Activated CD4-positive, alpha-beta T cell treated with anti-CD3 and anti-CD28 coated beads, Interleukin-10, Interleukin-2, amounts not matched to agents 100 ng/mL and 50 ng/mL, durations not matched to agents 16 hours and 8 hours (primary cell): ENCODE measurements at places on chromosomes 2 and 18.

DNA sequence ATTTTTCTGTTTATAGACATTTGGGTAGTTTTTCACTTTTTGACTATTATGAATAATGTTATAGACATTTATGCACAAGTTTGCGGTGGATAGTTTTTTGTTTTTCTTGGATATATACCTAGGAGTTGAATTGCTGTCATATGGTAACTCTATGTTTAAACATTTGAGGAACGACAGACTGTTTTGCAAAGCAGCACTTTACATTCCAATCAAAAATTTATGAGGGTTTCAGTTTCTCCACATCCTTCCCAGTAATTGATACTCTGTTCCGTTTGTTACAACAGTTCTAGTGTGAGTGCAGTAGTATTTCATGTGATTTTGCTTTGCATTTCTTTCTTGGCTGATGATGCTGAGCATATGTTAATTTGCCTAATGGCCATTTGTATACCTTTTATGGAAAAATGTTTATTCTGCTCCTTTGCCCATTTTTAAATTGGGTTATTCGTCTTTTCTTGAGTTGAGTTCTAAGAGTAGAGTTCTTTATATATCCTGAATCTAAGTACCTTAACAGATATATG, 617.3 kb upstream of the LRATD1 start:
- DNase-seq = no peak

DNA sequence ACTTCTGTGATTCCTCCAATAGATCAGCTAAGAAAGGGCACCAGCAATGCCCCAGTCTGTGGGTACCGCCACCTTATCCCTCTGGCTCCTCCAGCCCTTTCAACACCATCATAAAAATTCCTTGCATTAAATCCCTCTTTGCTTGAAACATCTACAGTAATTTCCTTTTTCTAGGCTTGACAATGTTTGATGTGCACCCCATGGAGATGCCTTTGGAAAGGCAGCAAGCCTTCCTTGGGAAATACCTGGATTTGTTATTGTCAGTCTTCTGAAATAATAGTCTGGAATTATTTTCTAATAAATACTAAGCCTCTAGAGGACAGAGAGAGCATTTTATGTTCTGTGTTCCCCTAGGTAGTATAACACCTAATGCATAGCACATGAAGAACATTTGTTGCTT, 46.1 kb downstream of the NCKAP5 start:
- no peak for DNase-seq

DNA sequence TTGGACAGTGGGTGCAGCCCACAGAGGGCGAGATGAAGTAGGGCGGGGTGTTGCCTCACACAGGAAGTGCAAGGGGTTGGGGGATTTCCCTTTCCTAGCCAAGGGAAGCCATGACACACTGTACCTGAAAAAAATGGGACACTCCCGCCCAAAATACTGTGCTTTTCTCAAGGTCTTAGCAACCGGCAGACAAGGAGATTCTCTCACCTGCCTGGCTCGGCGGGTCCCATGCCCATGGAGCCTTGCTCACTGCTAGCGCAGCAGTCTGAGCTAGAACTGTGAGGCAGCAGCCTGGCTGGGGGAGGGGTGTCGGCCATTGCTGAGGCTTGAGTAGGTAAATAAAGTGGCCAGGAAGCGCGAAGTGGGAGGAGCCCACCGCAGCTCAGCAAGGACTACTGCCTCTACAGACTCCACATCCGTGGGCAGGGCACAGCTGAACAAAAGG, 244.7 kb downstream of the NBAS start:
- peak; percentile 46 for DNase-seq

DNA sequence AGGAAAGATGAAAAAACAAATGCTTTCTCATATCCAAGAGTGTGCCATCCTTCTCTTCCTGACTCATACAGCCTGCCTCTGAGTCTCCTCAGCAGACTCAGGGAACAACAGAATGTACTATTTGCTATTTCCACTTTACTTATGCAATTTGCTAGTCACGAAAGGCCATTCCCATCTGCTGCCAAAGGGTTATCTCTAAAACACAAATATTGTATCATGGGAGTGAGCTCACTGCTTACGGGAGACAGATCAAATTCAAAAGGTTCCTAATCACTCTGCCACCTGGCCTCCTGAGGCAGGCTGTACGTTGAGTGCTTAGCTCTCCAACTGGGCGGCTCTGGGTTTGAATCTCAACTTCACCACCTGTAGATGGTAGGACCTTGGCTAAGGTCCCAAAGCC, 92.0 kb downstream of the GAREM1 start:
- no peak for DNase-seq

GRCh38 chr2:129347486-129348217, 631.8 kb upstream of the RAB6C start:
- DNase-seq = no peak

GRCh38 chr2:80363791-80364349, 59.3 kb upstream of the LRRTM1 start:
- DNase-seq = no peak

- DNase-seq = no peak
Observed at GRCh38 chr2:182103526-182103925, 117.9 kb downstream of the PPP1R1C start.

- DNase-seq = no peak
Observed at GRCh38 chr2:203019142-203019541, 4.5 kb downstream of the NBEAL1 start.

- no peak for DNase-seq
Observed at GRCh38 chr18:72436401-72436800, 107.7 kb downstream of the CBLN2 start.

GRCh38 chr2:62787386-62787785, 81.9 kb downstream of the EHBP1 start:
- peak; percentile 40 for DNase-seq

DNA sequence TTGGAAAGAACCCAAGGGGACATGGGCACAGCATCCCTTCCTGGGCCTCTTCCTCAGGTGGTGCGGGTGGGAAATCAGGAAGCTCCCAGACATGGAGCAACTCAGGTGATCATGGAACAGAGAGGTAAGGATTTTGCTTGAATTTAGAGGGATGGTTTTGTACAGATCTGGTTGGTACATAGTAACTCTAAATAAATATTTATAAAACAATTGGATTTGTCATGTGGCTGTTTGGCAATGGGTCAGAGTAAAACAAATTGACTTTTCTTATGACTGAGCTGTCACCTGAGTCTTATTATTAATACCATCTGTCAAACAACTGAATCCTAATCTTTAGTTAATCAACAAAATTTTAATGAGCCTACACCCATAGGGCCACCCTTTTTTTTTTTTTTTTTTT, 19.4 kb upstream of the TMEM178A start:
- DNase-seq = no peak

- no peak for DNase-seq
Observed at GRCh38 chr2:217149087-217149660, 289.3 kb upstream of the TNP1 start.

DNA sequence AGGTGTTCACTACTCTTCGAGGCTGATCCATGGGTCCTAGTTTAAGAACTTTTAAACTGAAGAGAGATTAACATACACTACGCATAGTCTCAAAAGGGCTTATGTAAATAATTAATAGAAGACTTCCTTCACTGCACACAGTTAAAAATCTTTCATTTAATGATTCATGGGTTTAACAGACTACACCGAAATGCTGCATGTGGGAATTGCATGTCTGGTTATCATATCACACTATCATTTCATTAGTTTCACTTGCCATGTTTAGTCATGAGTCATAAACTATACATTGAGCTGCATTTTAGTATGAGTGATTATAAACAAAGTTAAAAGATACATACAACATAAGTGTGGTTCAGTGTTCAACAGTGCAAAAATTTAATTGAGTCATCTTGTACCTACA, 31.2 kb downstream of the GLS start:
- peak; percentile 75 for DNase-seq

GRCh38 chr2:98245491-98245890, 100.8 kb upstream of the CNGA3 start:
- no peak for DNase-seq

DNA sequence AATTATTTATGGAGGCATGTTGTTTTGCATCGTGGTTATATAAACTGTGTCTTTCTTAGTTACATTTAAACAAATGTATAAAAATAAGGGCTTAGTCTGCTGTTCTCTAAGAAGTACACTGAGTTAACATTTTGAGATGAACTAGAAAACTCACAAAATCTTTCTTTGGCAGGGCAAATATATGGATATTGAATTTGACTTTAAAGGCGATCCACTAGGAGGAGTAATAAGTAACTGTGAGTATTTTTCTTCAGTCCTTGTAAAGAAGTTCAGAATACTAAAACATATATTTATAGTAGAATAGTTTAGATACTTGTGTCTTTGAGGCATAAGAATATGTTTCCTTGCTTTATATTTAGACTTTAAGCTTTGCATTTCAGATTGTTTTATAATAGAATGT, 104.8 kb downstream of the MYO1B start:
- DNase-seq = no peak

GRCh38 chr18:41765460-41765859, 189.6 kb upstream of the PIK3C3 start:
- DNase-seq = no peak

GRCh38 chr2:8479298-8479697, 202.6 kb upstream of the ID2 start:
- no peak for DNase-seq

GRCh38 chr2:233311241-233311926, 3.8 kb downstream of the SAG start:
- DNase-seq = no peak

- no peak for DNase-seq
Observed at GRCh38 chr18:22355598-22355997, 62.1 kb downstream of the CTAGE1 start.

DNA sequence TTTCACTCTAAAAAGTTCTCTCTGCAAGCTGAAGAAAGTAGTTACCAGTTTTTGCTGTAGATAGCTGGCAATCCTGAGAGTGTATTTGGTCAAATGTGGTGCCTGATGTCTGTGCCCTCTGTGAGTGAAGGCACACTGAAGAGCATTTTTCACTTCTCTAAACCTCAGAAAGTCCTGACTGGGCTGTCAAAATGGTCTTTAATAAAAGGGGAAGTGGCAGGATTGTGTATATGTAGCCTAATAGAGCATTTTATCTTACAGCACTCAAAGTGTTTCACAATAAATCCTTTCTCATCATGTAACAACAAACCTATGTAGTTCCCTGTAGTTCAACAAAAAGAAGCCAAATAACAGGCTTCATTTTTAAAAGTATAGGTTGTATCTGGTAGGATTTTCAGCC, 1552.3 kb upstream of the SLC39A10 start:
- no peak for DNase-seq

GRCh38 chr2:157439824-157440186, 4.1 kb downstream of the CYTIP start:
- DNase-seq = peak; percentile 83

DNA sequence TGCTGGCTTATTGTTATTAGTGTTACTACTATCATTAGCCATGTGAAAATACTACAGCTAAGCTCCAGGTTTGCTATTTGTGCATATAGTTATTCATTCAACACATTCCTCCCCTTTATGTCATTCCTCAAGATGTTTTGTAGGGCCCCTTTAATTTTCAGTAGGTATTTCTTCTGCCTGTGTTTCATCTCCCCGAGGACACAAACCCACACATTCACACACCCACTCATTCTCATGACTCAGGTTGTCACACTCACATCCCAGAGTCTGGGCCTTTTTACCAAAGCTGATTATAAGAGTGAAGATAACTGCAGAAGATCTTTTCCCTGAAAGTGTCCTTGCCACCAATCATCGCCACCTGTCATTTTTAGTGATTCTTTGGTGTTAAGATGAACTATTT, 68.6 kb upstream of the SPOPL start:
- DNase-seq = no peak

GRCh38 chr2:24352664-24353063, 7.7 kb downstream of the ITSN2 start:
- no peak for DNase-seq

GRCh38 chr2:177171418-177171865, 41.2 kb upstream of the HNRNPA3 start:
- DNase-seq = no peak

DNA sequence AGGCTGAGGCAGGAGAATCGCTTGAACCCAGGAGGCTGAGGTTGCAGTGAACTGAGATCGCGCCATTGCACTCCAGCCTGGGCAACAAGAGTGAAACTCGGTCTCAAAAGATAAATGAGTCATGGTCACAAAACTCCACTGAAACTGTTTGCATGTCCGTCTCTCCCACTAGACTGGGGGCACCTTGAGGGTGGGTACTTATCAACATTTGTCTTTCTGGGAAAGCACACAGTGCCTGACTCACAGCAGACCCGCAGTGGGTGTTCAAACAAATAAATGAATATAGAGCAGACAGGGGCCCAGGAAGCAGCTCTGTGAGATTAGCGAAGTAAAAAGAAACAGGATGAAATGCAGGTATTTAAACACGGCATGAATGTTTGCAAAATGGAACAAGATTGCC, 211.1 kb upstream of the GATA6 start:
- DNase-seq = no peak

DNA sequence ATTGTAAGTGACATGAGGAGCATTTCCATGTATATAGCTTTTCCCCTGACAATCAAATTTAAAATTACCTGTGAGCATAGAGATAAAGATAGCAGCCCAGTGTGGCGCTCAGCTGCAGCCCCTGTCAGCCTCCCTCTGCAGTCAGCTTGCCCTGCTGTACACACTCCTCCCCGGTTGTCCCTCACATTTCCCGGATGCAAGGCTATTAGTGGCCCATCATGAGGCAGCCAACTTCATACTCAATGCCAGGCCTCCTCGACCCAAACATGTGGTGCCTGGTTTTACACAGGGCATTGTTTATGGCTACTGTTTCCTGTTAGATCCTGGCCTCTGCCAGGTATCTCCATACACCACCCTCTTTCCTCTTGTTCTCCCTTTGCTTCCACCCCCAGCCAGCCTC, 116.1 kb upstream of the SH3BP4 start:
- no peak for DNase-seq

DNA sequence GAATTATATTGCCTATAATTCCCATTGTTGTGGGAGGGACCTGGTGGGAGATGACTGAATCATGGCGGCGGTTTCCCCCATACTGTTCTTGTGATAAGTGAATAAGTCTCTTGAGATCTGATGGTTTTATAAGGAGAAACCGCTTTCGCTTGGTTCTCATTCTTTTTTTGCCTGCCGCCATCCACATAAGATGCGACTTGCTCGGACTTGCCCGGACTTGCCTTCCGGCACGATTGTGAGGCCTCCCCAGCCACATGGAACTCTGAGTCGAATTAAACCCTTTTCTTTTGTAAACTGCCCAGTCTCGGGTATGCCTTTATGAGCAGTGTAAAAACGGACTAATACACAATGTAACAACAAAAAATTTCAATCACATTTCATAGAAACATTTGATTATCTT, 115.8 kb downstream of the C2orf74 start:
- DNase-seq = no peak

GRCh38 chr2:237350597-237350996, 63.4 kb downstream of the COL6A3 start:
- no peak for DNase-seq

GRCh38 chr2:175585496-175585895, 404.0 kb upstream of the ATP5MC3 start:
- DNase-seq = no peak

DNA sequence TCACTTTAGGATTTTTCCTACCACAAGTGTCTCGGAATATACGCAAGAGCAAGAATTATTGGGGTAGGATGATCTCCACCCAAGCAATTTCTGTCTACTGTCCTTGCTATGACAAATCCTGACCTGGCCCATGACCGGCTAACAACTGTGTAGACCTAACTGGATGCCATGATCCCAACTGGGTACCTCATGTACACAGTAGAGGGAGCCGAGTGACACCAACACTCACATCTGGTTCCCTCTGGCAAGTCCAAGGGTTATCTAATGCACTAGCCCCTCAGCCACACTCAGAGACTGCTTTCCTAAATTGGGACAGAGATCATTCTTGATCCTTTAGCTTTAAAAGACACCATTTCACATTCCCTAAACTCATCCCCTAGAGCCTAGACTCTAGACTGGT, 60.7 kb upstream of the ZNF532 start:
- DNase-seq = no peak

GRCh38 chr2:168685600-168686451, 116.6 kb upstream of the NOSTRIN start:
- DNase-seq = no peak
